Stimulated activated CD8-positive, alpha-beta memory T cell treated with anti-CD3 and anti-CD28 coated beads, Interleukin-15, amount 100 ng/mL, for 4 hours (primary cell): ENCODE measurements at places on chromosomes 7 and 10.

GRCh38 chr10:97376413-97376812, 24.7 kb downstream of the RRP12 start:
- DNase-seq = no peak

DNA sequence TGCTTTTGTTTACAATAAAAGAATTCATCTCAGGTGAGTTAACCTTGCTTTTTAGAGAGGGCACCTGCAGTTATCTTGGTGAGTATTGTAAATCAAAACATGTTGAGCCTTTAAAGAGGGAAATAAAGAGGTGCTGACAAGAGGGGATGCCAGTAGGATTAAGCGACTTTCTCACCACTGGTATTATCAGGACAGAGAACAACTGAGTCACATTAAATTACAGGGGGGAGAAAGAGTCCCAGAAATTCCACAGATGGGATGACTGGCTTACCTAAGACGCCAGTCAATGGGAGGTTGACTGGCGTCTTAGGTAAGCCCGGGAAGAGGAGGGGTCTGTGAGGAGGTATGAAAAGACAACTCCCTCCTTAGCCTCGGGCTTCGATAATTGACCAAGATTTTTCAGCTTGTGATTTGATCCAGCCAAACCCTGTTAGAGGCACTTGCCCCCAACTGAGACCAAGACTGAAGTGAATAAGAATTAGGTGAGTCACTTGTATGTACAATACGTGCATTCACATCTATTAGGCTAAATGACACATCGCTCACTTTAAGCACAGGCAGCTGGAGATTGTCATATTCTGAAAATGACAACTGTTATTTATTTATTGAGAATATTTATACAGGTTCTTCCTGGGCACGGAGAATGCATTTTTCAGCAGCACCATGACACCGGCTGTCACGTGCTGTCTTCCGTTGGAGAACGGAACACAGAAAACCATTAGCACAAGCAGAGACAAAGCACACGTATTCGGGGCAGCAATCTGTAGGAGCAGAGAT, 117.6 kb downstream of the SEM1 start:
- no peak for DNase-seq

GRCh38 chr7:108296911-108297310, 159.3 kb downstream of the NRCAM start:
- DNase-seq = no peak

- no peak for DNase-seq
Measured at GRCh38 chr7:158689488-158689887, 15.1 kb downstream of the NCAPG2 start.

DNA sequence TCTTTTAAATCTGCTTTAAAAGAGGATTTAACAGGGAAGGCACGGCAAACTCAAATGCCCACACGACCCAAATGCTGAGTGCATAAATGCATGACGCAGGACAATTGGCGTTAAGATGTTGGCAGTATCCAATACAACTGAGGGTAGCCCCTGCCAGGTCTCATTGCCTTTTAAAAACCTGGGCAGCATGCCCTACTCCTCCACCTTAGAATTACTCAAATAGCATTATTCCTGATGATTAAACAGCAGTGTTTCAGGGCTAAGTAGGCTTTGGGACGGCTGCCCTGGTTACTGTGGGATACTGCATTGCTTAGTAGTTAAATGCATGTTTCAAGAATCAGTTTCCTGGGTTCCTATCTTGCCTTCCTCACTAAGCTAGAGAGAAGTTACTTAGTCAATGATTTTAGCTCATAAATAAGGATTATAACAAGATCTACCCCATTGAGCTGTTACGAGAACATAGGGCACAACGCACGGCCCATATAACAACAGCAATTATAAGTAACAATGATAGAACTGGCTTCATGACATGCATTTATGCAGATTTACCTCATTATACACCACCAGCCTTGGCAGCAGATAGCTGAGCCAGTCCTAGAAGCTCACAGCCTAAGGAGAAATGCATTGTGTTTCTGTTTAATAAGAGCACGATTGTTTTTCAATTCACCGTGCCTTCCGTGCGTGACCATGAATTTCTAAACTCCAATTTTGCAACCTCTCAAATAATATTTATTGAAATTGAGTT, 7.9 kb downstream of the TUBAL3 start:
- DNase-seq = no peak

- no peak for DNase-seq
Measured at GRCh38 chr10:79983286-79983909, 34.5 kb upstream of the SFTPD start.

- DNase-seq = no peak
Measured at GRCh38 chr10:35723992-35724391, 81.9 kb upstream of the FZD8 start.

DNA sequence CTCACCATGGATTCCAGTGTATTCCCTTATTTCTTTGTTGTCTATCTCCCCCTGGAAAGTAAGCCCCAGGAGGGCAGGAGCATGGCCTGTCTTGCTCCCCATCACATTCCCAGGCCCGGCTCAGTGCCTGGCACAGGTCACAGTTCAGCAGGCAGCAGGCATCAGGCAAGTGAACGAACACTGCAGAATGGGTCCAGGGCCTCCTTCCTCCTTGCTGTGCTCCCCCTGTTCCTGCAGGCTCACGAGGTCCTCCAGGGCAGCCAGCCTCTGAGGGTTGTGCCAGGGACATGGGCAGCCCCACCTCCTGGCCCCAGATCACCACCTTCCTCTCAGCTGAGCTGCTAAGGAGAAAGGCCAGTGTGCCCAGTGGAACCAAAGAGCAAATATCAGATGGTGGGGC, 41.8 kb downstream of the PDLIM1 start:
- DNase-seq = no peak

DNA sequence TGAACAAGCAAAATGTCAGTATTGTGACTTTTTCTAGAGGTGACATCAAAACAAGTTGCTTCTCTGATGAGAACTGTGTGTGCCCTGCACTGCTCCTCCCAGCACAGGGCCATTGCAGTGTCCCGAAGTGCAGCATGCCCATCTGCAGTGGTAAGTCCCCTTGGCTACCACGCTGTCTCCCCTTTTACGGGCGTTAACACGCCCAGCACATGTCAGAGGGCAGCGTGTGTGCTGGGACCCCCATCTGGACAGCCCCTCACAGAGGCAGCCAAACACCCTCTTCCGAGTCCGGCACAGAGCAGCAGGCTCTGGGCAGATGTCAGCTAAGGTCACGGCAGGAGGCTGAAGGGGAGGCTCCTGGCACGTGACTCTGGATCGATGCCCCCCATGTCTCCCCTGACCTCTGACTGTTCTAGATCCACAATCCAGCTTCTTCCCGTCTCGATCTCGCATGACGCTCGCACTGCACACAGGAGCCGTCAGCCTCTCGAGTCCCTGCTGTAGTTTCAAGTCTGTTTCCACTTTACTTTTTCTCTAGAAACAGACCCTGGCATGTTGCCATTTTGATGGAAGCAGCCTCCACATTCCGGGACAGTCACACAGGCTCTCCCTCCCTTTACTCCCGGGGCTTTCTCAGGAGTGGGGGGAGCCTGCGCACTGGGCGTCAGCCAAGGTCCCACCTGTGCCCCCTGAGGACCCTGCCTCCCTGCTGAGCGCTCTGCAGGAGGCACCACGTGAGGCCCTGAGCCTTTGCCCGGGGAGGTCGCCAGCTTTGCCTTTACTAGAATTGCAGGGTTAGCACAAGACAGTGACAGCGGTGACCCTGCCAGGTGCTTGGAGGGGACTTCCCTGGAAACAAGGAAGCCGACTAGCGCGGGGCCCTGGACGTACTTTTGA, 133.8 kb downstream of the TCERG1L start:
- DNase-seq = no peak

- DNase-seq = no peak
Measured at GRCh38 chr7:1027242-1028043, 16.9 kb upstream of the GPR146 start.

- no peak for DNase-seq
Measured at GRCh38 chr7:77697535-77697831, 1.2 kb downstream of the RSBN1L start.

DNA sequence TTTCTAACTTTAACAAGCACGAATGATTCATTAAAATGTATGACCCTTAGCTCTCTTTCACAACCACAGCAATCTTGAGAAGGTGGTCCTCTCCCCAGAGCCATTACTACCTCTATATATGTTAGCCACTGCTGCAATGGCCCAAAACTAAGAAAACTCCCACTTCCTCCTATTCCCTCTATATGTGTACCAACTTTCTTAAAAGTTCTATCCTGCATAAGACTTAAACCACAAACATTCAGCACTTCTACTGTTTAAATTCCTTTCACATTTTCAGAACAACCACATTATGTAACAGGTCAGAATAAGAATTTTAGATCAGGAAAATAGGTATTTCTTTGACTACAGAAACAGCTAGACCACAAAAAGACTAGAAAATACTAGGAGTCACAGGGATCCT, 36.2 kb downstream of the WASL start:
- no peak for DNase-seq

DNA sequence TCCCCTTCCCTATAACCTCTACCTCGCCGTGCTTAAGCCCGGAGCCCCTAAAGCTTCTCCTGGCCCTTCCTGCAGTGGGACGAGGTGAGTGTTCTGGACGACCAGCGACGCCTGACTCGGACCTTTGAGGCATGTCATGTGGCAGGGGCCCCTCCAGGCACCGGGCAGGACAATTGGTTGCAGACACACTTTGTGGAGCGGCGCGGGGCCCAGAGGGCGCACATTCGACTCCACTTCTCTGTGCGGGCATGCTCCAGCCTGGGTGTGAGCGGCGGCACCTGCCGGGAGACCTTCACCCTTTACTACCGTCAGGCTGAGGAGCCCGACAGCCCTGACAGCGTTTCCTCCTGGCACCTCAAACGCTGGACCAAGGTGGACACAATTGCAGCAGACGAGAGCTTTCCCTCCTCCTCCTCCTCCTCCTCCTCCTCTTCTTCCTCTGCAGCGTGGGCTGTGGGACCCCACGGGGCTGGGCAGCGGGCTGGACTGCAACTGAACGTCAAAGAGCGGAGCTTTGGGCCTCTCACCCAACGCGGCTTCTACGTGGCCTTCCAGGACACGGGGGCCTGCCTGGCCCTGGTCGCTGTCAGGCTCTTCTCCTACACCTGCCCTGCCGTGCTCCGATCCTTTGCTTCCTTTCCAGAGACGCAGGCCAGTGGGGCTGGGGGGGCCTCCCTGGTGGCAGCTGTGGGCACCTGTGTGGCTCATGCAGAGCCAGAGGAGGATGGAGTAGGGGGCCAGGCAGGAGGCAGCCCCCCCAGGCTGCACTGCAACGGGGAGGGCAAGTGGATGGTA, 9.2 kb downstream of the EPHB6 start:
- no peak for DNase-seq

GRCh38 chr7:23966941-23967340, 256.9 kb downstream of the STK31 start:
- no peak for DNase-seq

- DNase-seq = no peak
Measured at GRCh38 chr10:57506414-57507094, 761.1 kb downstream of the IPMK start.

- DNase-seq = no peak
Measured at GRCh38 chr7:140384894-140385545, 13.3 kb downstream of the SLC37A3 start.

- no peak for DNase-seq
Measured at GRCh38 chr10:121375172-121375571, 223.1 kb downstream of the FGFR2 start.

DNA sequence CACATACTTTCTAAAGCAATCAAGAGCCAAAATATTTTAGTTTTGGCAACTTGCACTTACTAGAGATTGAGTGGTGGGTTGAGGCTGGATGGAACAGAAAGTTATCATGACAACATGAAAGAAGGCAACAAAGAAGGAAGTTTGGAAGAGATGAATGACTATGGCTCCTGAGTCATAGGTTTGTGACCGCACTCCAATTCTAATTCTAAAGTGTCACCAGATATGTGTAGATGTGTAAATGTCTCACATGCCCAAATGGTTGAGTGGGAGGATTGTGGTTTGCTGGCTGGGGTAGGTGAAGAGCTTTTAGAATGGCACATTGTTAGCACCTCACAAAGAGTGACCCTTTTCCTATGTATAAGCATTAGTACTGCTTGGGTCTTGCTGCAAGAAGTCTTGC, 20.2 kb downstream of the TAS2R16 start:
- no peak for DNase-seq

DNA sequence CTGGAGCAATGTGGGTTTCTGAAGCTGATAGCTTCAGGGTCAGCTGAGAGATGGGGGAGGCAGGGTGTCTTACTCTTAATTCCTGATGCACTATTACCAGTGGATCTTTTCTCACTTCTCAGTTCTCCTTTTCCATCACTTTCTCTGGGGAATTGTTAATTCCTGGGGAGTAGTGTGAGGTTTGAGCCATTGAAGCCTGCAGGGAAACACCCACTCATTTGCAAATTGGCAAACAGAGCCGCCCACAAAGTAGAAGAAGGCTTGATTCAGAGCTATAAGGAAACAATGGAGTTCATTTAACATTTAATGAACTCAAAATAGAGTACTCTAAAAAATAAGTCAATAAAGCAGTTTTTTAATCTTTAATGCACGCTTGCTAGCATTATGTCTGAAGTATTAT, 4.3 kb upstream of the TECTB start:
- DNase-seq = no peak

DNA sequence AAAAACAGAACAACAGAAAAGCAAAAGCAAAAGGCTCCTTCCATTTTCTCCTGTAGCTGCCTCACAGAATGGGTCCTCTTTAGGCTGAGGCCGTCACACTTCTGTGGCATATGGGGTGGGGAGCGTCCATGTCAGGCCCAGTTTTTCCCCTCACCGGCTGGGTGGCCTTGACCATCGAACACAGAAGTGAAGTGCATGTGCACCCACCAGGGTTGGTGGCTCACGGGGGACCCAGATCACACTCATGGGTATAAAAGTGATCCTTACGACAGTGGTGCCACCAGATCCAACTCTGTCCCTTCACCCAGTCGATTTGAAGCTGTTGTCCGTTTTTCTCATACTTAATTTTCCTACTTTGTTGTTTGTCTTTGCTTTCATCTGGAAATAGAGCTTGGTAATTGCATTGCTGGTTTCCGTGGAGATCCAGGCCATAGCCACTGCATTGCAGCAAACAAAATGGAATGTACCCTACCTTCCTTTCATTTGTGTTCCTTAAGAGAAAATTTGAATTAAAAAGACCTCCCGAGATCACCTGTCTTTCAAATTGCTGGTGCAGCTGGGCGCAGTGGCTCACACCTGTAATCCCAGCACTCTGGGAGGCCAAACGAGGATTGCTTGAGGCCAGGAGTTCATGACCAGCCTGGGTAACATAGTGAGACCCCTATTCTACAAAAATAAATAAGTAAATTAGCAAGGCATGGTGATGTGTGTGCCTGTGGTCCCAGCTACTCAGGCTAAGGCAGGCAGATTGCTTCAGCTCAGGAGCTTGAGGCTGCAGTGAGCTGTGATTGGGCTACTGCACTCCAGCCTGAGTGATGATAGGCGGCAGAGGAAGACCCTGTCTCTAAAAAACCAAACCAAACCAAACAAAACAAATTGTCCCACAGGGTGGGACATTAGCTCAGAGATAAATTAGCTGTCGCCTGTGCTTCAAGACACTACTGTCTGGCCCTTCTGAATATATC, 10.7 kb upstream of the GJD4 start:
- DNase-seq = no peak

- no peak for DNase-seq
Measured at GRCh38 chr7:87561102-87561501, 39.6 kb downstream of the ABCB1 start.

- no peak for DNase-seq
Measured at GRCh38 chr7:139767561-139767982, 10.2 kb downstream of the HIPK2 start.
